CD4-positive, alpha-beta memory T cell (primary cell): ENCODE measurements at places on chromosomes 5 and 9. TPM values are rescaled to one million over a fixed set of nuclear protein-coding genes. Genes with fewer than 3 reads are reported as not detected.

- DNase-seq: no peak
Measured at GRCh38 chr9:29830821-29831220, 2257.5 kb upstream of the C9orf72 start.

DNA sequence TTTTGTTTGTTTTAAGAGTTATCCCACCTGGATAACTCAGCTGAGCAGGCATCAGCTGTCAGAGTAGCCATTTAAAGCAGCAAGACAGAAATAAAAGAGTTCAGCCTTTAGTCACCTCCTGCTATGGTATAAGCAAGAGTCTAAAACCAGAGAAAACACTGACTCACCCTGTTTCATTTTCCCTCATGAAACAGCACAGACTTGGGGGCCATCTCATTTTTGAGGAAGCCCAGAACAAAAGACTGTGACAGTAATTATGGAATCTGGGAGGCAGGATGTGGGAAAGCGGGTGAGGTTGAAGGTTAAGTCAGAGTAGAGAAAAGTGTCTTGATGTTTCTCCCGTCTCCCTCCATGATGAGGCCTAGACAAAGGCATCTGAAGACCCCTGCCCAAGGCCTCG lies 90.2 kb upstream of the FAM174A start:
- DNase-seq: no peak

DNA sequence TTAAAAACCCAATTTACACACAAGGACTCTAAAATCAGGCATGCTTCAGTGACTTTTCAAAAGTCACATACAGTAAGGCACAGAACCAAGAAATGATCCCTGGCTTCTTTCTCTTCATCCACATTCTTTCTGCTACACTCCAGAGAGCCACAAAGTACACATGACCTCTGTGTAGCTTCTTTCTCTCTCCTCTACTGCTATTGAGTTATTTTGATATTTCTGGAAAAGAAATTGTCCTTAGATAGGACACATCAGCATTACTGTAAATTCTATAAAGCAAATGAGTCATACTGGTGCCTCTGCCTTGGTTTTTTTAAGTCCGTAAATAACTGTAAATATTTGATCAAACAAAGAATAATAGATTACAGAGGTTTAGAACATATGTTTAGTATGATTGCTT lies 96.3 kb downstream of the KIAA0825 start:
- DNase-seq: no peak

The C1QTNF2 gene
- not detected for total RNA-seq

- no peak for DNase-seq
Measured at GRCh38 chr5:92879806-92880543, 701.0 kb downstream of the NR2F1-AS1 start.
